Central memory CD4-positive, alpha-beta T cell (primary cell): ENCODE measurements at places on chromosomes 13 and 19.

DNA sequence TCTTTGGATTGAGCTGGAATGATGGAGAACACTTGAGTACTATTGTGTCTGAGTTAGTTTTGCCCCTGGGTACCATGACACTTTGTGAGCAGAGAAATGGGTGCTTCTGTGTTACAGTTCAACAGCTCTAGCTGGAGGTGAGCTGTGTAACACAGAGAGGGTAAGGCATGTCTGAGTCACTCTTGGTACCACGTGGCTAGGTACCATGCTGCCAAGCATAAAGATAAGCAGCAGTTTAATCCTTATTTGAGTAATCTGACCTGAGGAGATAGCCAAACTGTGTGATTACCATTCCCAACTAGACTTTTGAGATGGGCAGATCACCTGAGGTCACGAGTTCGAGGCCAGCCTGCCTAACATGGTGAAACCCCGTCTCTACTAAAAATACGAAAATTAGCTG is 122.0 kb downstream of the OLFM4 start:
- no peak for DNase-seq

- DNase-seq, result no peak
These were observed 6.9 kb downstream of the SERPINE3 start for GRCh38 chr13:51346397-51346796.

GRCh38 chr13:20475927-20476691 is 49.5 kb downstream of the CRYL1 start:
- peak; percentile 85 for DNase-seq

DNA sequence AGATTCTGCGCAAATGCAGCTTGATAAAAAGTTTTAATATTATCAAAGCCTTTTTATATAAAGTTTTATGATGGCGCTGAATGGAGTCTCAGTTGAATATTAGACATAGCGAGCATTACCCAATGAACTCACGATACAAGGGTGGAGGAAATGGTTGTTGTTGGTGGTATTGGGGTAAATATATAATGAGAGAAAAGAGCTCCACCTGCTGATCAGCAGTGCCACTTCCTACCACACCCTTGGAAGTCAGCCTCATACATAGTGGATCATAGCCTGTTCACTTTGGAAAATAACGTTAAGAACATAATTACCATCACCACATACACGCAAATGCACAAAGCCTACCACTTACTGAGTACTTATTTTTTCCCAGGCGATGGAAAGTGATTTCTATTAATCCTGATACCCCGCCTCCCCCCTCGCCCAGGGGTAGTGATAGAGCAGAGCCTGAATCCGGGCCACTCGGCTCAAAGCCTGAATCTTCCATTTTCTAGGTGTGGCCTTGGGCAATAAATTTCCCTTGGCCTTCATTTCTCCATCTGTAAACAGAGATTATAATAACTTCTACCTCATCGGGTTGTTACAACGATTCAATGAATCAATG is 358.3 kb downstream of the KLF5 start:
- DNase-seq, result no peak

DNA sequence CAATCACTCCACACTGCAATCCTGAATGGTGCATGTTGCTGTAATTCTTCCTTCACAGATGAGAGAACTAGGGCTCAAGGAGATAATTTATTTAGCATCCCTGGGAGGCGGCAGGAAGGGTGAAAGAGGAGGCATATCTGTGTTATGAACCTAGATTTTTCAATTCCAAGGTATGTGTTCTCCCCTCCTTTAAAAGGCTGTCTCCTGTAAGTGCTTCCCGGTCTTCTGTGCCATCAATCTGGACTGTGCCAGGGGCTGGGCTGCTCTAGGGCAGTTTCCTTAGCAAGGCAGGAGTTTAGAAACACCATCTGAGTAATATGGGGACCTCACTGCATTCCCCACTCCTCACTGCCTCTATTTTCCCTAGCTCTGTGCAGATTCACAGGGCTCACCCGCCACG is 185.0 kb downstream of the RFC3 start:
- DNase-seq, result no peak
